ENCODE measurements at places on chromosomes 6 and 20. TPM values are rescaled to one million over a fixed set of nuclear protein-coding genes. Genes with fewer than 3 reads are reported as not detected.

Gene C4A
- 6.5 TPM for polyA plus RNA-seq

Gene CPNE5
- polyA plus RNA-seq, result 4.5 TPM

Gene STX11
- 2.4 TPM for polyA plus RNA-seq

Gene RIPOR3
- polyA plus RNA-seq, result 3.1 TPM

Gene TINAG
- polyA plus RNA-seq, result not detected

Gene LRRN4
- polyA plus RNA-seq, result 0.32 TPM

Gene TSBP1
- polyA plus RNA-seq, result not detected

Gene RSPO4
- 0.25 TPM for polyA plus RNA-seq

Gene CD2AP
- polyA plus RNA-seq, result 13.6 TPM

Gene RAMACL
- polyA plus RNA-seq, result 0.15 TPM

Gene RBM12
- polyA plus RNA-seq, result 60.9 TPM

Gene BTBD3
- 40.4 TPM for polyA plus RNA-seq

DNA sequence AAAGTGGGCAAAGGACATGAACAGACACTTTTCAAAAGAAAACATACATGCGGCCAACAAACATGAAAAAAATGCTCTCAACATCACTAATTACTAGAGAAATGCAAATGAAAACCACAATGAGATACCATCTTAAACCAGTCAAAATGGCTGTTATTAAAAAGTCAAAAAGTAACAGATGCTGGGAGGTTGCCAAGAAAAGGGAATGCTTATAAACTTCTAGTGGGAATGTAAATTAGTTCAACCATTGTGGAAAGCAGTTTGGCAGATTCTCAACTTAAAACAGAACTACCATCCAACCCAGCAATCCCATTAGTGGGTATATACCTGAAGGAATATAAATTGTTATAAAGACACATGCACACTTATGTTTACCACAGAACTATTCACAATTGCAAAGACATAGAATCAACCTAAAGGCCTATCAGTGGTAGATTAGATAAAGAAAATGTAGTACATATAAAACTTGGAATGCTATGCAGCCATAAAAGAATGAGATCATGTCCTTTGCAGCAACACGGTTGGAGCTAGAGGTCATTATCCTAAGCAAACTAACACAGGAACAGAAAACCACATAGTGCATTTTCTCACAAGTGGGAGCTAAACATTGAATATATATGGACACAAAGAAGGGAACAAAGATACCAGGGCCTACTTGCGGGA lies 16.3 kb downstream of the CENPQ start:
- DNase-seq, result no peak

- no peak for DNase-seq
These were observed 339.7 kb upstream of the SULF2 start for GRCh38 chr20:48124960-48125359.

DNA sequence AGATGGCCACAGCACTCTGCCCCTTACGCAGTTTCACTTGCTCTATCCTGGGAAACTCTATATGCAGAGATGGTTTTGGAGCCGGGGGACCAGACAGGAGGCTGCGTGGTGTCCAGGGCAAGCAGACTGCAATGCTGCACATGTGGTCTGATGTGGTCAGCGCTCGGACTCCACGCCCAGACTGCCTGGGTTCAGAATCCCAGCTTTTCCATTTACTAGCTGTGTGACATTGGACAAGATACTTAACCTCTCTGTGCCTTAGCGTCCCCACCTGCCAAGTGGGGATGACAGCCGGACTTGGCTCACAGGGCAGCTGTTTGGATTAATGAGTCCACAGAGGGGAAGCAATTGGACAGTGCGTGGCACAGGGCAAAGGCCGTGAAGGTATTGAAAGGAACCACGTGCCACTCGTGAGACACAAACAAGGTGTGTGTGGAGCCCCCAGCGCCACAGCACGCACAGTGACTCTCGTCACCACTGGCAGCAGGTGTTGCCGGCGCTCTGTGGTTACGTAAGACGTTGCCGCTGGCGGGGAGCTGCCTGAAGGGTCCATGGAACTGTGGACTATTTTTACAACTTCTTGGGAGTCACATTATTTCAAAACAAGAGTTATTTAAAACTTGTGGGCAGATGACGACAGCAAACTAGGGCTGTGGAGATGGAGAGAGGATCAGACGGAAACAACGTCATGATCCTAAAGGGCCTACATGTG lies 201.4 kb downstream of the PREX1 start:
- no peak for DNase-seq

DNA sequence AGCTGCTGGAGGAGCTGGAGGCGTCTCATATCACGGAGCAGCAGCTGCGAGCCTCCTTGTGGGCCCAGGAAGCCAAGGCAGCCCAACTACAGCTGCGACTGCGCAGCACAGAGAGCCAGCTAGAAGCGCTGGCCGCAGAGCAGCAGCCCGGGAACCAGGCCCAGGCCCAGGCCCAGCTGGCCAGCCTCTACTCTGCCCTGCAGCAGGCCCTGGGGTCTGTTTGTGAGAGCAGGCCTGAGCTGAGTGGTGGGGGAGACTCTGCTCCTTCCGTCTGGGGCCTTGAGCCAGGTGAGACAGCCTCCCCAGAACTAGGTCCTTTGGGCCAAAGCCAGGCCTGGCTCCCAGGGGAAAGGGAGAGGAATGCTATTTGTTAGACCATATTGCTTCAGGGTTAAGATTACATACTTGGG lies 31.7 kb downstream of the C20orf173 start:
- DNase-seq, result peak; percentile 96

- no peak for DNase-seq
These were observed 31.9 kb upstream of the FUCA2 start for GRCh38 chr6:143543435-143543834.

GRCh38 chr6:72084992-72085569 lies 198.7 kb downstream of the RIMS1 start:
- peak; percentile 15 for DNase-seq

DNA sequence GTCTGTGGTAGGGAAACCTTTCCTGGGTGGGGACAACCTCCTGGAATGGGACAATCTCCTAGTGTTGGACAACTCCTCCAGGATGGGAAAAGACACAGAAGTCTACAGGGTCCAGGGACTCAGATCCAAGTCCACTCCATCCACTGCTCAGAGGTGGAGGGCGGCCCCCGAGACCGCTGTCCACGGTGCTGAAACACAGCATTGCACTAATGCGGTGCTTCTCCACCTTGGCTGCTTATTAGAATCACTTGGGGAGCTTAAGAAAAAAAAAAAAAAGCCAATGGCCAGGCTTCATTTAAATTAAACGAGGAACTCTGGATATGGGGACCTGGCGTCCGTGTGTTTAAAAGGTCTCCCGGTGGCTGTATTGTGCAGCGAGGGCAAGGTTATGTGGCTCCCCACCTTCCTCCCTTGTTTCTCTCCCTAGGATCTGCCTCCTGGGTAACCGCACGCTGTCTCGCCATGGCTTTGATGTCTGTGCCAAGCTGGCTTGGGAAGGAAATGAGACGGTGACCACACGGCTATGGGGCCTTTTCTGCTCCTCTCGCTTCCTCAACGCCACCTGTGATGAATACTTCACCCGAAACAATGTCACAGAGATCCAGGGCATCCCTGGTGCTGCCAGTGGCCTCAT lies 12.0 kb downstream of the SLC12A5 start:
- peak; percentile 66 for DNase-seq

DNA sequence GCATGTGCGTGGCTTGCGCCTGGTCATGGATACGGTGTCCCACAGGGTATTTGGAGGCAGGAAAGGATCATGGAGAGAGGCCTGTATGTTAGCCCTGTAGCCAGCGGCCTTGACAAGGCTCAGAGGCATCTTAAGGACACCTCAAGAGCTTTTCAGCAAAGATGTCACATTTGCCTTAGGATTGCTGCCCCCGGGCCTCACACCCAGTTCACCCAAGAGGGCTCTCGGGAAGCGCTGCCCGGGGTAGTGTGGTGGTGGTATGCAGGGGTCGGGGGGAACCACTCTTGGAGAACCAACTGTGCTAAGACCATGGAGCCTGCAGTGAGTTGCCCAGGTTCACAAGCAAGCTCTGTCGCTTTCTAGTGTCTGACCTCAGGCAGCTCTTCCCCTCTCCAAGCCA lies 36.9 kb upstream of the VSTM2L start:
- DNase-seq, result no peak

- DNase-seq, result no peak
These were observed 5.7 kb downstream of the BMP5 start for GRCh38 chr6:55869674-55870073.

- no peak for DNase-seq
These were observed 45.9 kb upstream of the TULP1 start for GRCh38 chr6:35558571-35558970.

DNA sequence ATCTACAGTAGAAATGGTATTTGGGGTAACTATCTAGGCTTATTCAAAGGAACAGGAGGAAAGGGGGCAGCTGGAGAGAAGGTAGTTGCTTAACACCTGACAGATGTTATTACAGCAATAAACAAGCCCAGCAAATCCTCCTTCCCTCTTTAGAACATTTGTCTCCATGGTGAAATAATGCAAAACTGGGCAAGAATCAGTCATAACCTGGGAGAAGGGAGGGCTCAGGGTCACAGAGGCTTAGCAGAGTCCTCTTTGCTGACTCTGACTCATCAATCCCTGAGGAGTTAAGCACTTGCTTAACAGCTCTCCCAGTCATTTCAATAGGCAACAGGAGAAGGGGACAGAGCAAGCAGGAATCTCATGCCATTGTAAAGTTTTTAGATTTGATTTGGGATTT lies 230.3 kb downstream of the IBTK start:
- peak; percentile 57 for DNase-seq

- no peak for DNase-seq
These were observed 135.4 kb downstream of the BMP7 start for GRCh38 chr20:57131077-57131476.

GRCh38 chr20:44409132-44409600 lies 53.7 kb downstream of the HNF4A start:
- DNase-seq, result no peak

GRCh38 chr6:48691420-48691819 lies 580.4 kb upstream of the PTCHD4 start:
- DNase-seq, result no peak
